Activated CD4-positive, alpha-beta memory T cell treated with anti-CD3 and anti-CD28 coated beads, Interleukin-2, amount 10 ng/mL, durations not matched to agents 7 days and 5 days (primary cell): ENCODE measurements at places on chromosomes 1 and 21. TPM values are rescaled to one million over a fixed set of nuclear protein-coding genes. Genes with fewer than 3 reads are reported as not detected.

Gene TCHH
- 0.05 TPM for total RNA-seq

Gene TRIM67
- not detected for total RNA-seq

Gene SYF2
- total RNA-seq, result 53.4 TPM

Gene RHBDL2
- not detected for total RNA-seq

Gene AMY2A
- not detected for total RNA-seq

Gene PGM1
- 32.8 TPM for total RNA-seq

Gene FCRL4
- total RNA-seq, result not detected

Gene IGFN1
- total RNA-seq, result not detected

Gene THRAP3
- 133 TPM for total RNA-seq

Gene OLFML3
- total RNA-seq, result 0.45 TPM

Gene PTPRC
- 724 TPM for total RNA-seq

Gene IL12RB2
- total RNA-seq, result 75.5 TPM

Gene NID1
- 0.45 TPM for total RNA-seq

Gene HTR6
- total RNA-seq, result not detected

Gene F5
- 8.9 TPM for total RNA-seq

Gene OSBPL9
- 42.7 TPM for total RNA-seq

Gene KRTAP7-1
- total RNA-seq, result not detected

Gene GBP4
- total RNA-seq, result 70.6 TPM

Gene LENEP
- 0.35 TPM for total RNA-seq

Gene KIF14
- total RNA-seq, result 28.3 TPM

Gene KRTAP13-2
- total RNA-seq, result not detected

Gene LRRIQ3
- 0.90 TPM for total RNA-seq

Gene FLG
- total RNA-seq, result not detected

Gene ARHGAP29
- total RNA-seq, result 0.05 TPM

Gene TP73
- total RNA-seq, result 2.6 TPM

Gene C1orf185
- not detected for total RNA-seq

Gene ALX3
- not detected for total RNA-seq

Gene TMPRSS3
- total RNA-seq, result 24.6 TPM

Gene LIPI
- total RNA-seq, result not detected

Gene PLA2G4A
- total RNA-seq, result 0.13 TPM

Gene PROK1
- total RNA-seq, result not detected

Gene DCDC2B
- total RNA-seq, result not detected

Gene PPIAL4G
- 0.86 TPM for total RNA-seq

Gene NGF
- not detected for total RNA-seq

Gene DISP1
- 1.4 TPM for total RNA-seq

Gene POU2F1
- total RNA-seq, result 20.4 TPM

Gene SLC35D1
- 14.2 TPM for total RNA-seq

Gene CRABP2
- 1.2 TPM for total RNA-seq

Gene PLA2G2D
- not detected for total RNA-seq

Gene MRPS6
- total RNA-seq, result 75.2 TPM

Gene UBL4B
- not detected for total RNA-seq

Gene OLIG2
- total RNA-seq, result not detected

Gene CD52
- 1,572 TPM for total RNA-seq

Gene TRIM45
- total RNA-seq, result 0.78 TPM

Gene PLXNA2
- total RNA-seq, result 0.65 TPM

Gene SLC44A5
- 1.1 TPM for total RNA-seq

Gene PTGFR
- total RNA-seq, result not detected

Gene CYP4Z1
- total RNA-seq, result not detected

Gene GLIS1
- total RNA-seq, result not detected
